Spinal cord (tissue), 10 donors: ENCODE measurements at places on chromosomes 6 and 20. TPM values are rescaled to one million over a fixed set of nuclear protein-coding genes. Genes with fewer than 3 reads are reported as not detected.

The MROH8 gene
- 11.1 TPM for polyA plus RNA-seq

The SDCBP2 gene
- 20.1 TPM for polyA plus RNA-seq

The TSPO2 gene
- polyA plus RNA-seq: 0.38 TPM

DNA sequence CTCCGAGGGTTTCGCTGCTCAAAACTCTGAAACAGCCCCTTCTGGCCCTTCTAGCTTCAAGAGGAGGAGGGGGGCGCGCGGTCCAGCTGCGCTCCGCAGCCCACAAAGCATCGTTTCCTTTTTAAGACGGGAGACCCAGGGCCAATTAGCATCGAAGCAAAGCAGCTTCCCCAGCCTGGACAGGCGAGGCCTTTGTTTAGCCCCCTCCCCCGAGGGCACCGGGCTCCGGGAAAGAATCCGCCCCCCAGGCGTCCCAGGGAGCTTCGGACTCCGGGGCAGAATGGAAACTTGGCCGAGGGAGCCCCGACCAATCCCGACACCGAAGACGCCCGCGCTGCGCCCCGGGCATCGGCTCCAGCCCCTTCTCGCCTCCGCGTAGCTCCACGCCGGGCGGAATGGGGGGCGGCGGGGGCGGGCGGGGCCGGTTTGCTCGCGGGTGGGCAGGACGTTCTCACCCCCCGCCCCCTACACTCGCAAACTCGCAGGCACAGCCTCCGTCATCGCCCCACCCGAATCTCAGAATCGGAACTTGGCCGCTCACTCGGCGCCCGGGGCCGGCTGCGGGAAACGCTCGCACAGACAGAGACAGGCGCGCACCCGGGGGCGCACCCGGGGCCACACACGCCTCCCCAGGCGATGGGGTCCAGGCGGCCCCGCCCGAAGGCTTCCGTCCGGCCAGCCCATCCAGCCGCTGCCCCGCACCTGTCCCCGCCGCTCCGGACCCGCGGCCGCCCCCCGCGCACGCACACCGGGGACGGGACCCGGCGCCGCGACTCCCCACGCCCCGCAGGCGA lies 628 bp downstream of the NKAIN4 start:
- H3K36me3 ChIP-seq: peaks cover 32% of the 10 kb centered on the region
- H3K4me1 ChIP-seq: peaks cover 88% of the 10 kb centered on the region
- no peak for DNase-seq
- peaks cover 8% of the 10 kb centered on the region for H3K27me3 ChIP-seq

DNA sequence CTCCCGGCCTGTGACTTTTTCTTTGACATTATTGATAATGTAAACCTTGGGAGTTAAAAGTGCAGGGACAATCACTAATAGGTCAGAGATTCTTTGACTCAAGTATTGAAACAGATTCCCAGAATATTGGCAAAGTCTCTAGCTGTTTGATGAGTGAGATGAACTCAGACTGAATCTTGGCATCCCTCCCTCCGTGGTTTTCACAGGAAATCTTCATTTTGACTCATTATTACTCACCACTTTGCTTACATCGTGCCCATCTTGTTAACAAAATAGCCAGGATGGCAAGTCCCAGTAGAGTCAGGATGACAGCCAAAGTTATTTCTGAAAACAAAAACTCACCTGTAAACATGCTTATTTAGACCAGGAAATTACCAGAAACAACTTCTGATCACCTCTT lies 2.0 kb downstream of the TSBP1 start:
- no peaks in the 10 kb centered on the region for H3K4me1 ChIP-seq
- H3K27ac ChIP-seq: no peak overlapping the region
- H3K4me3 ChIP-seq: no peak overlapping the region
- no peaks in the 10 kb centered on the region for H3K27me3 ChIP-seq
- DNase-seq: no peak
- H3K36me3 ChIP-seq: no peaks in the 10 kb centered on the region

DNA sequence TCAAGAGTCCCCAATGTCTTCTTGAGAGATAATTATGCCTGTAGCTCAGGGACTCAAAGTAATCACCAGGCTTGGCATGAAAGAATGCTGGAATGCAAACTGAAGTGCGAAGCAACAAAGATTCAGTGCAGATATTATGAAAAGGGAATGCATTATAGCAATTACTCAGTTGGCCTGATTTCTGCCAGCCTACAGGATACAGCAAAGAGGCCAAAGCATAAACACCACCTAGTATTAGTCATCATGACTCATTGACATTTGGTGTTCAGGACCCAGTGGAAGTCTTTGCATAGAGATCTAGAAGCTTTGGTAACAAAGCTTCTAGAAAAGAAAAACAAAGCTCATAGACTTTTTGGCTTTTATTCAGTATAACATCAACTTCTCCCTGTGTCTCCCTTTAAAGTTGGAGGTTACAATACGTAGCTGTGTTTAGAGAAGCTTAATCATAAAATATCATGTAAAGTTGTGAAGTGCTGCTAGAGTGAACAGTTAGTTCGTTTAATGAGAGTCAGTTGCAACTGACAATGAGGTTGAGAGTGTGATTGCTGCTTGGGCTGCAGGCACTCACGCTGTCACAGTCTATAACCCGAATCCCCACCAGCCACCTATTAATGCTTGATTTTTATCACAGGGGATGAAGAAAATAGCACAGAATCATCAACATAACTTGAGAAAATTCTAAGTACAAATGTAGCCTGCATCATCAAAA lies 932.7 kb downstream of the TFAP2A start:
- H3K4me1 ChIP-seq: no peaks in the 10 kb centered on the region
- H3K36me3 ChIP-seq: no peaks in the 10 kb centered on the region
- H3K4me3 ChIP-seq: no peak overlapping the region
- DNase-seq: no peak
- no peaks in the 10 kb centered on the region for H3K27me3 ChIP-seq

- no peak for DNase-seq
- no peak overlapping the region for H3K27ac ChIP-seq
- H3K4me1 ChIP-seq: no peaks in the 10 kb centered on the region
- no peaks in the 10 kb centered on the region for H3K27me3 ChIP-seq
These were observed 534.2 kb upstream of the GJE1 start for GRCh38 chr6:141598487-141598886.

- no peak for DNase-seq
- H3K27me3 ChIP-seq: no peaks in the 10 kb centered on the region
- no peak overlapping the region for H3K4me3 ChIP-seq
- no peaks in the 10 kb centered on the region for H3K4me1 ChIP-seq
- no peak overlapping the region for H3K27ac ChIP-seq
- no peaks in the 10 kb centered on the region for H3K36me3 ChIP-seq
These were observed 15.6 kb downstream of the COL21A1 start for GRCh38 chr6:56231827-56232226.

- H3K4me3 ChIP-seq: no peak overlapping the region
- H3K27me3 ChIP-seq: no peaks in the 10 kb centered on the region
- H3K4me1 ChIP-seq: peaks cover 8% of the 10 kb centered on the region
- no peak for DNase-seq
- H3K36me3 ChIP-seq: no peaks in the 10 kb centered on the region
These were observed 191.0 kb downstream of the QKI start for GRCh38 chr6:163605385-163606097.

DNA sequence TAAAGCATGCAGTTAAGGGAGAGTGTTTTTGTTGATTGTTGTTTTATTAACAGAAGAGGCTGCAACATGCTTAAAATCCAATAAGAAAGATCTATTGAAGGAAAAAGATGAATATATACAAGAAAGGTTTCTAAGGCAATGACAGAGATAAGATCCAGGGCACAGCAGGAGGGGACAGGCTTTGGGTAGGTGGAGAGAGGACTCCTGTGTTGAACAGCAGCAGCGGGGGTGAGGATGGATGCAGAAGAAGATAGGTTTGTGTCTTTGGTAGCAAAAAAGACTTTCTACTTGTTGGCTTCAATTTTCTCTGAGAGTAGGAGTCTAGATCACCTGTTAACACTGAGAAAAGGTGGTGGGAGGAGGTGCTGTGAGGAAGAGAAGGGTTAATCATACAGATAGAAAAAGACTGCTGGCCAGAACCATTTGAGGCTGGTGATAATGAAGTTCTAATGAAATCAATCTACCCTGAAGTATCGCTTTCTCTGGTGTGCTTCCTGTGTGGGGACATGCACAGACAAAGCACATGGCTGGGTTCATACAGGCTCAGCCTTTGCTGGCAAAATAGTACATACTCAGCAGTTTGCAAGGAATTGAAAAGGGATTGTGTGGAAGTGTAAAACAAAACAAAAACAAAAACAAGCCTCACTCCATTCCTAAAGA lies 17.2 kb upstream of the DST start:
- H3K27ac ChIP-seq: no peak overlapping the region
- H3K4me1 ChIP-seq: no peaks in the 10 kb centered on the region
- H3K36me3 ChIP-seq: no peaks in the 10 kb centered on the region
- no peak overlapping the region for H3K4me3 ChIP-seq
- DNase-seq: no peak

DNA sequence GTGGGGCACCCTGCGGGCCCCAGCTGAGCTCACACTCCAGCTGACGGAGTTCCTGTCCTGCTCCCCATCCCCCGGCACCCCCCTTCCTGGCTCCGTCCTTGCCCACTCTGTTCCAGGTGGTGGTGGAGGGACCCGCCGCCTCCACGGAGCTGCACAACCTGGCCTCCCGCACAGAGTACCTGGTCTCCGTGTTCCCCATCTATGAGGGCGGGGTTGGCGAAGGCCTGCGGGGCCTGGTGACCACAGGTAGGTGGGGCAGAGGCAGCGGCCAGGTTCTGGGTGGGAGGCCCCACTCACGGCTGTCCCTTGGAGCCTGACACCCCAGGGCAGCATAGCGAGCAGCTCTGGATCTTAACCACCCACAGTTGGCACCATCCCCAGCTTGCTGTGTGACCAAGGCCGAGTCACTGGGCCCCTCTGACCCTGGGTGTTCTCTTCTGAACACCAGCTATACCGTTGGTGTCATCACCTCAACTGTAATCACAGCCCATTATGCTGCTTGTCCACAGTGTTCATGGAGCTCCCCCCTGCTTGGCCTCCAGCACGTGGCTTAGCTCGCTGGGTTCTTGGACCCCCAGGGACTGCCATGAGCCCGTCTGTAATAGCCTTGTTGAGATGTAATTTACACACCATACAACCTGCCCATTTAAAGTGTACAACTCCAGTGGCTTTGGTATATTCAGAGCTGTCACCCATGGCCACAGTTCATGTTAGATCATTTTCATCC lies 17.4 kb downstream of the COL20A1 start:
- H3K4me3 ChIP-seq: no peak overlapping the region
- peaks cover 28% of the 10 kb centered on the region for H3K4me1 ChIP-seq
- H3K27ac ChIP-seq: no peak overlapping the region
- no peaks in the 10 kb centered on the region for H3K27me3 ChIP-seq
- H3K36me3 ChIP-seq: peaks cover 74% of the 10 kb centered on the region

- H3K27me3 ChIP-seq: peaks cover 7% of the 10 kb centered on the region
- H3K27ac ChIP-seq: no peak overlapping the region
- no peak for DNase-seq
- peaks cover 16% of the 10 kb centered on the region for H3K4me1 ChIP-seq
- no peak overlapping the region for H3K4me3 ChIP-seq
These were observed 5.5 kb downstream of the CPXM1 start for GRCh38 chr20:2794866-2795447.

- no peak overlapping the region for H3K4me3 ChIP-seq
- no peaks in the 10 kb centered on the region for H3K36me3 ChIP-seq
- DNase-seq: no peak
- H3K27me3 ChIP-seq: no peaks in the 10 kb centered on the region
- H3K4me1 ChIP-seq: no peaks in the 10 kb centered on the region
These were observed 425.3 kb upstream of the SLC35B3 start for GRCh38 chr6:8860671-8861070.
